ENCODE measurements at places on chromosomes 5 and 9.
A peak's percentile ranks its signal among the peaks of the same experiment; 100 is the strongest.

- no peak for DNase-seq
Measured at GRCh38 chr5:176620333-176620981, 9.9 kb downstream of the SNCB start.

DNA sequence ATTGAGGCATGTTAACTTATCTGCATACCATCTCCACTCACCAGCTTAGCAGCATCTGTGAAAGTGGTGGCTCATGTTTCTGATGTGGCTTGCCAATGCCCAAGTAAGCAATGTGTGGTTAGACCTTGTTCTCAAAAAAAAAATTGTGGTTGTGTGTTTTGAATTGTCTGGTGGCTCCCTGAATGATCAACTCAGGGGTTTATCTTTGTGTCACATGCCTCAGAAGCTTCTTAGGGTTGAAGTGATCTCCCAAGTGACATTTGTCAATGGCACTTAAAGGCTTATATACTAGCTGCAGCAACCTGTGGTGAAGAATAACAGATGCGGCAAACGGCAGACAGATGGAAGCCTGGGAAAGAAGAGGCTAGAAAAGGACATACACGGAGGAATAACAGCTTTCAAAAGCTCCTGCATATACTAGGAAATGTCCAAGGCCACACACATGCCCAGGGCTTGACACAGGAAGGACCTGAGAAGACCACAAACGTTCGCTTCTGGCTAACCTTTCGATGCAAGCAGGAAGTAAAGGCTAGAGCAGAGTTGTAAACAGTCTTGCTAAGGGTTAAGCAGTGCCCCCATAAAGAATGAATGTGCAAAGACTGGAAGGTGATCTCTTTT is 42.2 kb upstream of the FSD1L start:
- no peak for DNase-seq

DNA sequence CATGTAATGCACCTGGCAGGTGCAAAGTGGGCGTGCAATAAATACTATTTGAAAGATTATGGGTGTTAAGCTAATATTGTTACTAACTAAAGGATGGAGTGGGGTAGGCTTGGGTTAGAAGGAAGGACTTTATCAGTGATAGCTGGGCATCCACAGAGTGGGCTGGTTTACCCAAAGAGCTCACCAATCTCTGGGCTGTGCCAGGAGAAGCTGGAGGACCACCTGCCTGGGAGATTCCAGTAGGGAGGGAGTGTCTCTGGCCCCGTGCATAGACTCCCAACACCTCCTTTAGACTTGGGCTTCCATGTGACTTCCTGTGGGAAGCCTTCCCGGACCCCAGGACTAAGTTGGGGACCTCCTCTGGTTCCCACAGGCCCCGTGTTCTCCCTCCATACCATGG is 5.6 kb upstream of the URM1 start:
- no peak for DNase-seq

- peak; percentile 82 for DNase-seq
Measured at GRCh38 chr9:98790842-98791607, 5.3 kb downstream of the ANKS6 start.

DNA sequence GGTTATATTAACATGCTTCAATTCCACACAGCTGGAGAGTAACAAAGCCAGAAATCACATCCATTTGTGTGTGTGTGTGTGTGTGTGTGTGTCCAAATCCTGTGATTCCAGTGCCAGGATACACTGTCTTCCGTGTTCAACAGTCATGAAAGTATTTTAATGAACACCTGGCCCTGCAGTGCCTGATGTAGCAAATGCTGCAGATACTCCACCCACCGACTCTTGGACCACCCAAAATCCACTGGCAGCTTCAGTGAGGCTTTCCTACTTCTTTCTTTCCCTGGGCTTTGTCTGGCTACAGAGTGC is 13.1 kb upstream of the INSYN2B start:
- no peak for DNase-seq

DNA sequence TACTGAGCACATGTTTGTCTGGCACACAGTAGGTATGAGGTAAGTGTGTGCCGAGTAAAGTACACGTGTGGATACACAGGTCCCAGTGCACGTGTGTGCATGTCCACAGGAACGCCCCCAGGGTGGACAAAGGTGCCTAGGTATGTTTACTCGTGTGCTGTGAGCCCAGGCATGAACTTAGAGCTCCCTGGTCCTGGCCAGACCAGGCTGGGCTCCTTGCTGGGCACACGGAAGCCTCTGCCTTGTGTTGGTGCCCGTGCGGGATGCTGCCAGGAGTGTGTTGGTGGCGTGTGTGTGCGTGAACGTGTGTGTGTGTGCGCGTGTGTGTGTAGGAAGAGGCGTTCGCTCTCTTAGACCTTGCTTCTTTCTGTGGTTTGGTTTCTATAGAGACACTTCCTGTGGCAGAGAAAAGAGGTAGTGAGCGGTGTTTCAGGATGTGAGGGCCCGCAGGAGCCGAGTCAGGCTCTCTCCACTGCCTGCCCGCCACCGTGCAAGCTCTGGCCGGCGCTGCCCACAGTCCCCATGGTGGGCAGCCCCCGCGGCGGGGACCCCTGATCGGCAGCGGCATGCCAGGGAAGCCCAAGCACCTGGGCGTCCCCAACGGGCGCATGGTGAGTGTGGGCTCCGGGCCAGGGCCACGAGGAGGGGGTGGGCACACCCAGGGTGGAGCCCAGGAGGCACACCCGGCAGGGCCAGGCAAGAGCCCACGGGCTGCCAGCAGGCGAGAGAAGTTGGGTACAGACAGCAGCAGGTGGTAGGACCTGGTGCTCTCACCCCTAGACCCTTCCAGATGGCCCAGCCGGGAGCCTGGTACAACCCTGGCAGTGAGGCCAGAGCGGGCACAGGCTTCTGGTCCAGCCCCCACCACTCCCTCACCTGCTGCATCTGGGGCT is at the start of gene RGS14:
RGS14 (plus strand) TSS at position 466 of the 893 bp plus-strand sequence; CDS start at position 567, 101 bp downstream.
- no peak for DNase-seq

DNA sequence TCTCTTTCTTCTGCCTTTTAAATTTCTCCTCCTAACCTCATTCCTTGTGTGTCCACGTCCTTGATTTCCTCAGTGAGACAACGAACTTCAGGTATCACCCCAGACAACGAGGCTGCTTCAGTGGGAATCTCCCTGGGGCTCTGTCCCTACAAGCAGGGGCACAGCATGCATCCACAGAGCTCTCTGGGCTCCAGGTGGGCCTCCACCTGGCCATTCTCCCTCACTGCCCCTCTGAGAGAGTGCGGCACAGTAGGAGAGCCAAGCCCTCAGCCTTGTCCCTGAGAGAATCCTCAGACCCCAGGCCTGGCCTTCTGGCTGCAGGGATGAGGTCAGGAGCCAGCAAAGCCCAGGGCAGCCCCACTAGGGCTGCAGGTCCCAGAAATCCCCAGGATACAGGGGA is 105.3 kb downstream of the LHFPL2 start:
- DNase-seq: no peak

- DNase-seq: no peak
Measured at GRCh38 chr9:77965445-77966123, 66.0 kb downstream of the GNAQ start.
